ENCODE measurements at places on chromosomes 7 and 10. TPM values are rescaled to one million over a fixed set of nuclear protein-coding genes. Genes with fewer than 3 reads are reported as not detected.

TMEM236 gene
- 57.4 TPM for total RNA-seq

GRID1 gene
- total RNA-seq, result 0.30 TPM

ERVW-1 gene
- total RNA-seq, result not detected

CALHM1 gene
- total RNA-seq, result not detected

TMEM196 gene
- not detected for total RNA-seq

SPDYE11 gene
- not detected for total RNA-seq

NRCAM gene
- 1.1 TPM for total RNA-seq

PNLIPRP3 gene
- total RNA-seq, result not detected

CACNB2 gene
- total RNA-seq, result 12.1 TPM

CPA5 gene
- not detected for total RNA-seq

FUOM gene
- total RNA-seq, result 23.3 TPM

ZNF488 gene
- 1.3 TPM for total RNA-seq

GIMAP4 gene
- total RNA-seq, result 12.7 TPM

LRRC72 gene
- total RNA-seq, result not detected

CYP2C18 gene
- 5.6 TPM for total RNA-seq

PRKRIP1 gene
- 15.1 TPM for total RNA-seq
